Activated CD8-positive, alpha-beta memory T cell treated with anti-CD3 and anti-CD28 coated beads for 48 hours (primary cell): ENCODE measurements at places on chromosomes 12 and 14.

- DNase-seq = no peak
These were observed 4.3 kb upstream of the IL26 start for GRCh38 chr12:68229956-68230355.

DNA sequence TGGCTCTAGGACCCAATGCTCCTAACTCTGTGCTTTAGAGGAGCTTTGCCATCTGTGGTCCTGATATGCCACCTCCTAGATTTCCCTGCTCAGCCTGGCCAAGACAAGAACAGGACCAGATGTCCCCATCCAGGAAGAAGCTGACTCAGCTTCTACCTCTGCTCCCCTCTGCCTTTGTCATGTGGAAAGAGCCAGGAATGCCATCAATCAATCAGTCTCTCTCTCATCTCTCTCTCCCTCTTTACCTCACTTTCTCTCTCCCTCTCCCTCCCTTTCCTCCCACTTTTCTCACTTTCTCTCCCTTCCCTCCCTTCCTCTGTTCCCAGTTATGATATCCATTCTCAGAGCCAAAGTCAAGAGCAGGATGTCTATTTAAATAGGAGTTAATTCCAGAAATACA is 892.5 kb upstream of the TMEM132C start:
- no peak for DNase-seq

GRCh38 chr12:111584959-111585358 is 14.2 kb downstream of the ATXN2 start:
- DNase-seq = no peak

DNA sequence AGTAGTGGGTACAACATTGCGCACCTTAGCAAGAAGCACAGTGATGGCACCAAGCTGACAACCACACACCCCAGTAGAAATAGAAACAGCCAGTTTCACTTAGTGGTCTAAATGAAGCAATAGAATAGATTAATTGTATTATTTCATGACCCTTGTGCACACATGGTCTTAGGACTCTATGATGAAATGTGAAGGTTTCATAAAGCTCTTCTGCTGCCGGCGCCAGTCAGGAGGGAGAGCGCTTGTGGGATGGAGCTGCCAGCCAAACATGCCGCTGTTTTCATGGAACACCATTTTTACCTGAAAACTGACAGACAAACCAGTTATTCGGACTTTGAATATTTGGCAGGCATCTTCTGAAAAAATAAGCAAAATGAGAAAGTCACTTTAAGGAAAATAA is 100.0 kb downstream of the PPP2R5C start:
- no peak for DNase-seq

- DNase-seq = no peak
These were observed 125.3 kb upstream of the PRMT8 start for GRCh38 chr12:3365463-3366411.

- DNase-seq = no peak
These were observed 50.4 kb downstream of the PSMA6 start for GRCh38 chr14:35342489-35343010.

DNA sequence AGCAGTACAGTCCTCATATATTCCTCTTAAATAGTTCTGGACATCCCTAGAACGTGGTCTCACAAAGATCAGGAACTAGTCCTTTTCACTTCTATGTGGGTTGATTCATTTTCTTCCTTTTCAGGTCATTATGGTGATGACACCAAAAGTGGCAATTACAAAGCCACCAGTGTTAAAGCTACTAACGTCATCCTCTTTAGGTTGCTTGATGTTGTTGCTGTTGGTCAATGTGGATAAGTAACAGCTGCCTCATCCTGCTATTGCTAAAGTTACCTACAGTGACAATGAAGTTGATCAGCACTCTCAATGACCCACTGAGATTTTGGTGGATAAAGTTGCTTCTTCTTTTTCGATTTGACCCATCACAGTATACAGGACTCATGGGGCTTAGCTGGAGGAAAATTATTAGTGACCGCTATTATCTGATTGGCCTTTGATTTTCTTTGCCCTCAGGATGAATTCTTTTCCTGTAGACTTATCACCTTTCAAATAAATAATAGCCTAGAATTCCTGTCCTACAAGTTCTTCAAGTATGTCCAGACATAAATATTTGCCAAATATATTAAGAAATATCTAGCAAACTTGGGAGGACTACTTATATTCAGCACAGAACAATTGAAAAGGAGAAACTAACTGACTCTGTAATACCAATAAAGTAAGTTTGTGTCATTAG is 54.0 kb upstream of the ATP2B1 start:
- no peak for DNase-seq

GRCh38 chr12:127416796-127417195 is 850.2 kb upstream of the TMEM132C start:
- no peak for DNase-seq
